HCEC 1CT (cell line): ENCODE measurements at places on chromosomes 11 and 22.

DNA sequence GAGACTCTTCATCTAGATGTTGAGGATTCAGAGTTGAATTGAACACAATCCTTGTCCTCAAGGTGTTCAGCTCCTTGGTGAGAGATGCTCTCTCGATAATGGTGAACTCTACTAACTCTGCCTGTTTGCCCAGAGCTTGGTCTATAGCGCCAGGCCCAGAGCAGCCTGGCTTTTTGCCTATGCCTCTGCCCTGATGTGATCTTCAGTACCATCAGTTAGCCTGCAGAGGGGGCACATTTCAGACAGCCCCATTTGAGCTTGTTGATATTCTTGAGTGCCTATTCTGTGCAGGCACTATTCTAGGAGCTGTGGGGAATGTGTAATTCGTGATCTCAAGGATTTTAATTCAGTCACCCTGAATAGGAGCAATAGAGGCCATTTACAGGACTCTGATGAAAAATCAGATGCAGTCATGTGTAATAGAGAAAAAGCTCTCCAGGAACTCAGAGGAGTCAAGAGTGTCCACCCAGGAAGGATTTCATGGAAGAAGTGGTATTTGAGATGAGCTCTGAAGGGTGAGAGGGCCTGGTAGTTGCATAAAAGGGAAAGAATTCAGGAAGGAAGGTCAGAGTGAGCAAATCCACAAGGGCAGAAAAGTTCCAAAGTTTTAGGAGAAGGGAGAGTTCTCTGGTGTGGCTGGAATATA lies 19.3 kb downstream of the GTPBP1 start:
- DNase-seq: peak; percentile 45

- no peak for DNase-seq
Observed at GRCh38 chr11:43130616-43131015, 181.2 kb upstream of the API5 start.

DNA sequence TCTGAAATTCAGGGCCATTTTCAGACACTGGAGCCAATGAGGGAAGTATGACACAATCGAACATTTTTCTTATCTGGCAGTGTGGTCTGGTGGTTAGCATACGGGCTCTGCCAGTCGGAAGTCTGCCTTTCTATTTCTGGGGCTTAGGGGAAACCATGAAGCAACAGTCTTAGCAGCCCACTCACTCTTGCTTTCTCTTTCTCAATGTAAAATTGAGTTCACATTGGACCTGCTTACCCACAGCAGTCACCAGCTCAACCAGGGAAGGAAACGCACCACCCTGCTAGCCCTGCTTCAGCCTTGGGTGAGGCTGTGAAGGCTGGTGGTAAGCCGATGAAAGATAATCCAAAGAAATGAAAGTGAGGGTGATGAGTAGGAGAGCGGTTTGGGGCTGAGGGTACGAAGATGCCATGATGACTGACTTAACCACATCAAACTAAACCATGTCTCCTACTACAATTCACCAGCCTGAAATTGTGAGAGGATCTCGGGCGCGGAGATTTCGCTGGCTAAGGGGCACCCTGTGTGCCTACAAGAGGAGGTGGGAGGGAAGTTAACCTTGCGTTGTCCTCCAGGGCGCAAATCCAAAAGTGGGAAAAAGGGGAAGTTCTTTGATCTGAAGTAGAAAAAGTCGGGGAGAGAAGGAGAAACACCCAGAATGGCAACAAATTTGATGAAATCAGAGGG lies 2.0 kb upstream of the LMO2 start:
- DNase-seq: no peak

DNA sequence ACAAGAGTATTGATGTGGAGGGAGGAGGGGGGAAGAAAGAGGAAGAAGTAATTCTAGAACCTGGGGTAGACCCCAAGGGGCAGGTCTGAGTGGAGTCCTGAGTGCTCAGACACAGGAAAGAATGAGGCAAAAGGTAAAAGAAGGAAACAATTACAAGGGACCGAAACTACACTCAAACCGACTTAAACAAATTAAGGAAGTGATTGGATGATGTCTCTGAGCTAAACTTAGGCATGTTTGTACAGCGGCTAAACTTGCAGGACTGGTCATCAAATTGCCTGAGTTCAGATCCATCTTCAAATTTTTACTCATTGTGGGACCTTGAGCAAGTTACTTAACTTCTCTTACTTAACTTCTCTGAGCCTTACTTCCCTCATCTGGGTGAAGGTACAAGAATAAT lies 86.3 kb upstream of the LRRC55 start:
- DNase-seq: no peak

DNA sequence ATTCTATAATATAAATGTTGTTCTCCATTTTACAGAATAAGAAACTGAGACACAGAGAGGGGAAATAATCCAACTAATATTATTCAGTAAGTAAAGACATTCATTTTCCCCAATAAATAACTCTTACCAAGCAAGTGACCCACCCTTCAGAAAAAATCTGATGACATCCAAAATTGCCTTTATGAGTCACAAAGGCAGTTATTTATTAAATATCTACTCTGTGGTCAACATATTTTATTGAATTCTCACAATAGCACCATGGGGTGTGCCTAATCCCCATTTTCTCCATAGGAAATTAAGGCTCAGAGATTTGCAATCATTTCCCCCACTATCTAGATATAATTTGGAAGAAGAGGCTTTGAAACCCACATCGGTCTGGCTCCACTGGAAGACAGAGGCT lies 161.5 kb upstream of the ISX start:
- DNase-seq: no peak

GRCh38 chr11:100459811-100460210 lies 227.3 kb upstream of the ARHGAP42 start:
- no peak for DNase-seq

DNA sequence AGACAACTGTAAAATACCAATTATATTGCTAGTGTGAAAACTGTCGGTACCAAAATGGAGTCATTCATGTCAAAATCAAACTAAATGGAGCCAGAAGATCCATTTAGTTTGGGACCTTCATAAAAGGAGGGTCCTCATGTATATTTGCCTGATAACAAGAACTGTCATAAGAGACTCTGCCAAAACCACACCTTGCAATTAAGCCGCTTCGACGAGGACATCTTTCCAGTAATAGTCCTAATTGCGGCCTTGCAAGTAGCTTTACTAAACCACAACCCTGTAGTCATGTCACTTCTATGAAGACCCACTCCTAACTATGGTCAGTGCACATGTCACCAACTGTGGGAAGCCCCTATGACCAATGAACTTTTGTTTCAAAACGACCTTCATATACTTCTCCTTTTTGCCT lies 9.4 kb downstream of the UBQLN3 start:
- DNase-seq: no peak

DNA sequence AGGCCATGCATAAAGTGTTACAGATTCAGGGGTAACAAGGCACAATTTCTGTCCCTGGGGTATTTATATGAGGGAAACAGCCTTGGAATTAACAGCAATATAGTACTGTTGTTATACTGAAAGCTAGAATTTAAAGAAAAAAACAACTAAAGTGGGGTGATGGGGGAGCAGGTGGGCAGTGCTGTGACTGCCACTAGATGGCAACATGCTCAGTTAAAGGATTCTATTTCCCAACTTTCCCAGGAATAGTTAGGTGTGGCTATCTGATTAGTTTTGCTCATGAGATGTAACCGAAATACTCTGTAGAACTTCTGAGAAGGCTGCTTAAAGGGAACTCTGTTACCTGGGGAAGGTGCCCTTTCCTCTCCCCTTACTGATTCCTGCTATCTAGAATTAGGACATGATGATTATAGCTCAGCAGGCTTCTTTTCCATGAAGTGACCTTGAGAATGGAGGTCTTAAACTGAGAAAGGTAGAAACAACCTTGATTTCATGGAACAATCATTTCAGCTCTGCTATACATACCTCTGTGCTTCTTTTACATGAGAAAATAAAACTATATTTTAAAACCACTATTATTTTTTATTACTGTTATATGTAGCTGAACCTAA lies 102.6 kb downstream of the RELT start:
- peak; percentile 51 for DNase-seq

DNA sequence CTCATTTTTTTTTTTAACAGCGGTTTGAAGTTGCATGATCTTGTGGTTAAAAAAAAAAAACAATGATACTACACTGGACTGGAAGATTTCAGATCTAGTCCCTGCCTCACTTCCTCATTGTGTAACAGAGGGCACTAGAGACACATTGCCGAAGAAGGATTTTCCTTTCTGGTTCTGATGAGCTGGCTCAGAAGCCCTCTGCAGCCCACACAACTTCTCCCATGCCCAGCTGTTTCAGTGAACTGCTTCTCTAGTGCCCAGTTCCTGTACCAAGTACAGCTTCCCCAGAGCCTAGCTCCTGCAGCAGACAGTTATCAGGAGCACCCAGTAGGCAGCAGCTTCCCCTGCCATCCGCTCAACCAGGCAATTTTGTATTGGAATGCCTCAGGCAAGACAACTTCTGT lies 29.5 kb upstream of the ANO5 start:
- DNase-seq: no peak

GRCh38 chr22:31346255-31346732 lies at the start of gene PATZ1:
Gene PATZ1 (minus strand): TSS chr22:31346346. CDS start chr22:31345602, 744 bp downstream.
- DNase-seq: peak; percentile 75

GRCh38 chr11:25733777-25734176 lies 598.2 kb upstream of the ANO3 start:
- DNase-seq: peak; percentile 4

GRCh38 chr11:559020-559620 lies 1.4 kb downstream of the LMNTD2 start:
- no peak for DNase-seq

DNA sequence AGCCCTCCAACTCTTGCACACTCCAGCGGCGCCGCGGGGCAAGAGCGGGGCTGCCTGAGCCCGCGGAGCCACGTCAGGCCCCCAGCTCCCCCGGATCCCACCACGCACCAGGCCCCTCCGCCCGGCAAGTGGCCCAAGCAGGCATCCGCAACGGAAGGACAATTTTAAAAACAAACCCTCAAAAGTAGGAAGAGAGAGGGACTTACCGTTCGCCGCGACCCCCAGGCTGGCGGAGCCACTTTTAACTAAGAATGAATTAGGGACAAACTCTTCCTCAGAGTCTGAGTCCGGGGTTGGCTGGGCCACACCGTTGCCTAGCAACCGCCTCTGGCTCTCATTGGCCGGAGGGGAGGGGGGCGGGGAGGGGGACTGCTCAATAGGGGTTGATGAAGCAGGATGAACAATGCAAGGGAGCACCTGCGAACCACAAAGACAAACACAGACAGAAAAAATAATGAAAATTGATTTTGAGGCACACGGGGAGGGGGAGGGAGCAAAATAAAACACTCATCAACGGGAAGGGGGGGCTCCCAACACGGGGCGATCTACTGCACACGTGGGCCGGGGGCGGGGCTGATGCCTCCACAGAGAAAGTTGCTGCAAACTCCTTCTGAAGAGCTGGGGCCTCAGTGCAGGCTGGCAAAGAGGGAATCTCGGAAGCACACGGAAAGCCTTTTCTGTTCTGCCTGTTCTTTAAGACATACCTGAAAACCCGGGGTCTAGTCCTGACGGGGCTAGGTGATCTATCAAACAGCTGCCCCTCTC lies 387.5 kb upstream of the NARS2 start:
- no peak for DNase-seq

DNA sequence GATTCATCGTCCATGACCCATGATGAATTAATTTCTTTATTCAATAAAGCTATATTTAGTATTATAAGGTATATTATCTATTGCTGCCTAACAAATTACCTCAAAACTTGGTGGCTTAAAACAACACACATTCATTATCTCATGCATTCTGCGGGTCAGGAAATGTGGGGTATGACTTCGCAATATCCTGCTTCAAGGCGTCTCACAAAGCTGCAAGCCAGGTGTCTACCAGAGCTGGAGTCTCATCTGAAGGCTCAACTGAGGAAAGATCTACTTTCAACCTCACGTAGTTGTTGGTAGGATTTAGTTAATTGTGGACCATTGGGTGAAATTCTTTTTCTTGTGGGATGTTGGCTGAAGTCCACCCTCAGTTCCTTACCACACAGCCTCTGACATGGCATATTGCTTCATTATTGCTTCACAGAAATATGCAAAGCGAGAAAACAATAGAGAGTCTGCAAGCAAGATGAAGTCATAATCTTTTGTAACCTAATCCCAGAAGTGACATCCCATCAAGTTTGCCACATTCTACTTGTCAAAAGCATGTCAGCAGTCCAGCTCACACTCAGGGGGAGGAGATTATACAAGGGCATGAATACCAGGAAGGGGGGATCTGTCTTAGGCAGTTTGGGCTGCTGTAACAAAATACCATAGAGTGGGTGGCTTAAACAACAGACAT lies 45.1 kb downstream of the KREMEN1 start:
- DNase-seq: peak; percentile 9

DNA sequence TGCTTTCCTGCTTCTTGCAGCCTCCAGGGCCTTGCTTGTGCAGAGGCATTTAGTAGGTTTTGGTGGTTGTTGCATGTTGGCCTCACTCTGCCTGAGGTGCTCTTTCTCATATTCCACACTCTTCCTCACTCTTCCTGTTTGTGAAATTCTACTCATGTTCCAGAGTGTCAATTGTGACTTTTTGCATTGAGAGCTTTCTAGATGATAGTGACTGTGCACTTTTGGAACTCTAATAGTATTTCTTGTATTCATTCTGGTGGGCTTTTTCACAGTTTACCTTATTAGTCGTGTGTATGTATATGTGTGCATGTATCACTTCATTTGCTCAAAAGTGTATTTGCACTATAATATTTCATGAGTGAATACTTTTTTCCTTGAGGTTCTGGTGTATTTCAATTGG lies 11.3 kb downstream of the HSD17B12 start:
- no peak for DNase-seq

GRCh38 chr22:26486394-26486793 lies 2.7 kb downstream of the SRRD start:
- DNase-seq: no peak

DNA sequence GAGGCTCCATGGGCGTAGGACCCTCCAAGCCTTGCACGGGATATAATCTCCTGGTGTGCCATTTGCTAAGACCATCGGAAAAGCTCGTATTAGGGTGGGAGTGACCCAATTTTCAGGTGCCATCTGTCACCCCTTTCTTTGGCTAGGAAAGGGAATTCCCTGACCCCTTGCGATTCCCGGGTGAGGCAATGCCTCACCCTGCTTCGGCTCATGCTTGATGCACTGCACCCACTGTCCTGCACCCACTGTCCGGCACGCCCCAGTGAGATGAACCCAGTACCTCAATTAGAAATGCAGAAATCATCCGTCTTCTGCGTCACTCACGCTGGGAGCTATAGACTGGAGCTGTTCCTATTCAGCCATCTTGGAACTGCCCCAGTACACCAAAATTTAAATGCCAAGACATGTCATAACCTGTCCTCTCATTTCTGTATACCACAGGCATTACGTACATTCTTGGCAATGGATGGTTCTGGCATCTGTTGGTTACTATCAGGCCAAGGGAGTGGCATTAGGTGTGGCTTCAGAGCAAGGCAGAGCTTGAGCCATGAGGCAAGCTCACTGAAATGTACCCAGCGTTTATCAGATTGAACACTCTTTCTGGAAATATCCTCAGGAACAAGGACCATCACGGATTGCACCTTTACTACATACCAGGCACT lies 95.4 kb upstream of the GALNT18 start:
- DNase-seq: no peak

GRCh38 chr11:69830086-69830485 lies 10.9 kb upstream of the FGF3 start:
- no peak for DNase-seq

- DNase-seq: no peak
Observed at GRCh38 chr11:73396985-73397384, 20.8 kb downstream of the RELT start.

GRCh38 chr22:31084811-31085492 lies 3.8 kb downstream of the SMTN start:
- DNase-seq: peak; percentile 86
